ENCODE measurements at places on chromosomes 1 and 21.

DNA sequence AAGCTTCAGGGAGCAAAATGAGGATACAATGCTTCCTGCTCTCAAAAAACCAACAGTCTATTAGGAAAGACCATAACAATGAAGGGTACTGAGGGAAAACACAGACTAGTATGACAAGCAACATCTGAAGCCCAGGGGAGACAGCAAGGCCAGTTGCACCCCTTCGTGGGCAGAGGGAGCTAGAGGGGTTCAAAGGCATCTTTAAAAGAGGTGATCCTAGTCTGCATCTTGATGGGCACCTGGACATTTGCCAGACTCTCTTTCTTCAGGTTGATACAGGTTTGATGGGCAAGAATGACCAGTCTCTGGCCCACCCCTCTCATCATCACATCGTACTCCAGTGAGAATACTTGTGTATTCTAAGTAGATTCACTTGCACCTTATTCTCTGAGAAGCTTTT, 177.7 kb downstream of the VAV3 start:
- no peak for DNase-seq

- no peak for DNase-seq
These were observed 9.3 kb upstream of the VANGL1 start for GRCh38 chr1:115632251-115633026.

DNA sequence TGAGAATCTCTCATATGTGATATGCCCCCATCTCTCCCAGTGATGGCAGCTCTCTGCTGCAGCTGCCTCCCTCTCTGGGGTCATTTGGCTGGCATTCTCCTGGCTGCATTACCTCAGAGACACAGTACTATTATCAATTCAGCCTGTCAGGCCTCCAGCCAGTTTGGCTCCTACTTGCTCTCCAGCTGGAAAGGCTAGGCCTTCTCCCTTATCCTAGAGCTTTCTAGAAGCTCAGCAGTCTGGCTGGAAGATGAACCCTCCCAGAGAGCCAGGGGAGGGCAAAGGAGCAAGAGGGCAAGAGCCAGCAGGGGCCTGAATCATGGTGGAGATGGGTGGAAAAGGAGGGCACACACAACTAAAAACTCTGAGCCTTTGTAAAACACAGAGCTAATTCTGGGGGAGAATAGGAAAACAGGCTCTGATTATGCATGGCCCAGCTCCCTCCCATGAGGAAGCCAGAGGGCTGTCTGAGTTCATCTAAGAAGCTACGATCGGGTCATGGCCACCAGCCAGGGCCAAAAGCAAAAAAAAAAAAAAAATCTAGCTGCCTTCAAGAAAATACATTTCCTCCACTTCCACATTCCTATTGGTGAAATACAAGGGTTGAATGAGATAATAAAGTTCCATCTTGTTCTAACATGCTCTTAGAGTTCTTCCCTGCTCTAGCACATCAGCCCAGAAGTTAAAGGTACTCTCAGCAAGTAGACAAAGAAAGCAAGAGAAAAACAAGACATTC, 8.8 kb downstream of the LAMB3 start:
- no peak for DNase-seq

- DNase-seq, result no peak
These were observed 33.2 kb downstream of the SLC45A1 start for GRCh38 chr1:8350914-8351684.

GRCh38 chr1:154736841-154737240, 128.9 kb upstream of the ADAR start:
- DNase-seq, result no peak

- DNase-seq, result peak; percentile 53
These were observed 11.9 kb downstream of the PIGV start for GRCh38 chr1:26799479-26800142.

DNA sequence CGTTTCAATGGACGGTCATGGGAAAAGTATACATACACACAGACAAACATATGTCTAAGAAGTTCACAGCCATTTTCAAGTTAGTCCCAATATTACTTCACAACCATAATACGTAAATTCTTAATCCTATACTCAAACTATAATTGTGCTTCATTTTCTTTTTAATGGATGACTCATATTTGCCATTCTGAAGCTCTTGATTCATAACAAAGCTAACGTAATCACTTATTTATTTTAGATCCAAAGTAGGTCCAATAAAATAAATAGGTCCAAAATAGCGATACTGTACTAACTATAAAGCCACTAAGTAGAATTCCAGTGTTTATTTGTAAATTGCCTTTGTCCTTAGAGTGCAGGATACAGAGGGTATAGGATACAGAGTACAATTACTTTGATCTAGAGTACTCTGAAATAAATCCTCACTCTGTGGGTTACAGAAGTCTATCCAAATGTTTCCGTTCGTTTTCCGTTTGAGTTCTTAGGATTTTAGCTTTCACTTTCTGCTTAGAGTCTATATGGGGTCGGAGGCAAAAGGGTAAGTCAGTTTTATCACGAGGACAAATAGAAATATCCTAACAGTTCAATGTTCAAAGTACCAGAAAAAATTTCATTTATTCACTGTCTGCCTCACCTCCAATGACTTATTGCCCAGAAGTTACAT, 8.8 kb upstream of the C1orf115 start:
- no peak for DNase-seq

GRCh38 chr21:28615276-28615675, 377.4 kb downstream of the LTN1 start:
- no peak for DNase-seq

DNA sequence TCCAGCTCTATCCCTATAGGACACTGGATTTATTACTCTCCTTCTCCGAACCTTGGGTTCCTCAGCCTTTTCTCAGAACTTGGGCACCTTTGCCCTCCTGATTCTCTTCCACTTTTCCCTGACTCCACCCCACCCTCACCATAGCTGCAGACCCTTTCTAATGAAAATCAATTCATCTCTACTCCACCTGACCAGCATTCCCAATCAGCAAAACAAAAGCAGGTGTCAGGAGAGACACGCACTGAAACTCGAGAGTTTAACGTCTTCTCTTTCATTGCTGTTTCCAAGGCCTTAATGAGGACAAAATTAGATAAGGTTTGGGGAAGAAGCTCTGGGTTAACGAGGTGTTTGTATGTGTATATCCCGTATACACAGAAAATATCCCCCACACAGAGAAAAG, 208.8 kb downstream of the PLPP3 start:
- DNase-seq, result no peak

Measured in skeletal muscle cell (primary cell).